ENCODE measurements at places on chromosomes 7 and 10. TPM values are rescaled to one million over a fixed set of nuclear protein-coding genes. Genes with fewer than 3 reads are reported as not detected.

- DNase-seq: no peak
Measured at GRCh38 chr7:815284-816216, 16.7 kb upstream of the SUN1 start.

- peak; percentile 55 for DNase-seq
Measured at GRCh38 chr7:464454-465401, 54.9 kb downstream of the PDGFA start.

DNA sequence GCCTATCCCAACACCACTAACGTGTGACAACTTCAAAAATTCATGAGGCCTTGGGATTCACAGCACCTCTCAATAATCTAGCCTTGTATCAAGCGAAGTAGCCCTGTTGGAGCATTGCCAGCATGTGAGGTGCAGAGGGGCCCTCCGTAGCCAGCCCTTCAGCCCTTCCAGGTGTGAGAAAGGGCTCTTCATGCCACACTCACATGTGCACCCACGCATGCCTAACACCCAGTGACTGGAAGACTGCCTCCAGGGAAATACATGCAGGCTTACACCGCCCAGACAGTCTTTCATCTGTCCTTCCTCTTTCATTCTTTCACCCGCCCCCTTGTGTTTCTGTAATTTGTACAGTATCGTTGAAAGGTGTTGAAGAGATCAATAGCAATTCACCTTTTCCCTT, 26.1 kb downstream of the LRRC4 start:
- DNase-seq: no peak

DNA sequence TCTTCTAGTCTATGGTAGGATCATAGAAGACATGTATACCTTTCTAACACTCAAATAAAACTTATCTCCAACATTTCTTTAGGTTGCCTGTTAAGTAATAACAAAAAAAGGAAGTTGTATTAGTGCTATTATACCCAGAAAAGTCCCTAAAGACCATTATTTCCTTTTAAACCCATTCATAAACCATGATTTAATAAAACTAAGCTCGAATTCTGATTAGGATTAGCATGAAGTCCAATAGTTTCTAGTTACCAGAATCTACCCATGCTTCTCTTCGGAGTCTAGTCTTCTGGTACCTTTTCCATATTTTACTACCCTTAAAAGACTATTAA, 62.7 kb downstream of the USP6NL start:
- no peak for DNase-seq

GRCh38 chr7:155979566-155979965, 167.3 kb upstream of the SHH start:
- no peak for DNase-seq

- DNase-seq: no peak
Measured at GRCh38 chr10:32957341-32958084, 517 bp downstream of the ITGB1 start.

DNA sequence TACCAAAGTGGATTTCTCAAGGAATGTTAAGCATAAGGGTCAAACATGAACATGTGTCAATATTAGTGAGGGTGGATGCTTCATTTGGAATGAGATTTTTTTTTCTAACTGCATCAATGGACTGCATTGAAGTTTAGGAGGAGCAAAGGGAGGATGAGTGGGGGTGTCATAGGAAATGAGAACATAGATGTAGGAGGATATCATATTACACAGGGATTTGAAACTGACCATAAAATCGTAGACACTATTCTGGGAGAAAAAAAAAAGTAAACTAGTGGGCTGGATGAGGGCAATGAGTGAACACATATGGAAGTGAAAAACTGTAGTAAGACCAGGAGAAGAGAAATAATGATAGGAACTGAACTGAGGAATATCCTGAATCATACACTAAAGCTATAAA, 109.4 kb downstream of the SEMA3A start:
- DNase-seq: no peak

DNA sequence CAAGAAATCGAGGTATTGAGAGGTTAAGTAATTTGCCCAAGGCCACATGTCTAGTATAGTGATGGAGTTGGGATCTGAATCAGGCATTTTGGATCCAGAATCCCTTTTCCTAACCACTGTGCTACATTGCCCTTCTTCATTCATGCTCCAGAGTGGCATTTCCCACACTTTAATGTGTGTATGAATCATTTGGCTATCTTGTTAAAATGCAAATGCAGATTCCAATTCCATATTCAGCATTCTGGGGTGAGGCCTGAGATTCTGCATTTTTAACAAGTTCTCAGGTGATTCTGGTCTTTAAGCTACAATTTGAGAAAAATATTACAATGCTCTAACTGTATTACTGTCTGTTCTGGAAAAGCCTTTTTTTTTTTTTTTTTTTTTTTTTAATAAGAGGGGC, 631.3 kb downstream of the PHTF2 start:
- no peak for DNase-seq

DNA sequence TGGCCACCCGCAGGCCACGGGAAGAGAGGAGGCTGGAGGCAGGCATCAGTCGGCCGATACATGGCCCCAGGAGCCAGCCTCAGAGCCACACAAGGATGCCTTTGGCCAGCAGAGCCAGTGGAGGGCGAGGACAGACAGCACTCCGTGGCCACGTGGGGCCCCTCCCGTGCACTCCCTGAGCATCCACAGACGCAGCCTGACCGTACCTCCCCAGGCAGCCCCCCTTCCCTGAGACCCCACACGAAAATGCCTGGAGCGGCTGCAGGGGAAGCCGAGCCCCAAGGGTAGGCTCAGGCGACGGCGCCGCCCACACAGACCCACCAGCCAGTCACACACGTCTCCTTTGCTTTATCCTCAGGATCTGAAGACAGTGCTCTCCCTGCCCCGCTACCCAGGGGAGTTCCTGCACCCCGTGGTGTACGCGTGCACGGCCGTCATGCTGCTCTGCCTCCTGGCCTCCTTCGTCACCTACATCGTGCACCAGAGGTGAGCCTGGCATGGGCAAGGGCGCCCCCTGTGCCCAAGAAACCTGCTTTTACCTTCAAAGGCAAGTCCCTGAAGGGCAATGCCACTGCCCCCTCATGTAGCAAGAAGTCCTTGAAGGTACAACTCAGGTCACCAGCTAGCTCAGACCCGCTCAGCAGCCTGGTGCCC, 9.0 kb downstream of the ADGRA1 start:
- DNase-seq: no peak

- DNase-seq: no peak
Measured at GRCh38 chr7:133167300-133167699, 85.4 kb upstream of the CHCHD3 start.

DNA sequence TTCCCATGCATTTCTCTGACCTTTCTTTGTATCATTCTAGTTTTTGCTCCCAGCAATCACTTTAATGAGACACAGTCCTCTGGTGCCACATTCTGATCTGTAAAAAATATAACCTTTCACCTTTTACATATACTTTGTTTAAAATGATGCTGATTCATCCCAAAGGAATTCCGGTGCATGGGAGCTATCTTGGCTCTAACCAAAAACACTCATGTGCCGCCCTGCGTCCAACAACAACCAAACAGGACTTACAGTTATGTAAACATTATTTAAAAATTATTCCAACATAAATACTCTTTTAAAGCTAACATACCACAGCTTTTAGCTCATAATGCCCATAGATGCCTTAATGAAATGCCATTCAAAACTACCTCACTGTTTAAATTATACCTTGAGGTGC, 7.7 kb upstream of the OPALIN start:
- no peak for DNase-seq

RBM33 gene
- polyA plus RNA-seq: 5.0 TPM

KIAA1549 gene
- polyA plus RNA-seq: 2.5 TPM

FAM25A gene
- polyA plus RNA-seq: not detected

ELFN1 gene
- polyA plus RNA-seq: 0.99 TPM

GNAI1 gene
- polyA plus RNA-seq: 51.6 TPM

ZNF425 gene
- polyA plus RNA-seq: 2.0 TPM

SMKR1 gene
- polyA plus RNA-seq: 0.27 TPM

GHRHR gene
- not detected for polyA plus RNA-seq

GPR85 gene
- polyA plus RNA-seq: 2.6 TPM

ING3 gene
- polyA plus RNA-seq: 4.4 TPM
